Frontal cortex (tissue), 4 donors: ENCODE measurements at places on chromosomes 16 and 17. TPM values are rescaled to one million over a fixed set of nuclear protein-coding genes. Genes with fewer than 3 reads are reported as not detected.

Gene EXOC3L1
- 1.2 TPM for total RNA-seq

Gene AOC2
- total RNA-seq = 0.41 TPM

Gene PDP2
- total RNA-seq = 8.6 TPM

Gene CD300A
- 2.4 TPM for total RNA-seq

Gene ABAT
- total RNA-seq = 110 TPM

Gene USP36
- 18.8 TPM for total RNA-seq

Gene KRTAP4-3
- total RNA-seq = not detected

Gene KRTAP2-2
- not detected for total RNA-seq

Gene WNT9B
- not detected for total RNA-seq

Gene PHF12
- total RNA-seq = 30.6 TPM

DNA sequence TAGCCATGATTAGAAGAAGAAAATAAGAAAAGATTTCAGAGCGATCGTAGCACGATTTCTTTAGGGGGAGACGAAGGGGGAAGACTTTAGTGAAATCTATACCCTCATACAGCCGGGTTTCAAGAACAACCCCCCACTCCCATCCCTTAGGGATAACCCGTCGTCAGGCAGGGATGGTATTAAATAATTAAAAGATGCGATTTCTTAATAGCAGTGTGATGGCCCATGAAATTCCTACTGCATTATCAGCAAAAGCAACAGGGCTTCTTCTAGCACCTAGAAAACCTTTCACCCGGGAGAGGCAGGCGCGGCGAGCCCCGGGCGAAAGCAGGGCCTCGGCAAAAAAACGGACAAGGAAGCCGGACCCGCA is 1.4 kb downstream of the CDH11 start:
- DNase-seq = no peak

GRCh38 chr16:30416624-30417528 is 9.5 kb downstream of the ZNF771 start:
- DNase-seq = no peak

- DNase-seq = no peak
Measured at GRCh38 chr16:84526794-84527531, 22.5 kb upstream of the MEAK7 start.

DNA sequence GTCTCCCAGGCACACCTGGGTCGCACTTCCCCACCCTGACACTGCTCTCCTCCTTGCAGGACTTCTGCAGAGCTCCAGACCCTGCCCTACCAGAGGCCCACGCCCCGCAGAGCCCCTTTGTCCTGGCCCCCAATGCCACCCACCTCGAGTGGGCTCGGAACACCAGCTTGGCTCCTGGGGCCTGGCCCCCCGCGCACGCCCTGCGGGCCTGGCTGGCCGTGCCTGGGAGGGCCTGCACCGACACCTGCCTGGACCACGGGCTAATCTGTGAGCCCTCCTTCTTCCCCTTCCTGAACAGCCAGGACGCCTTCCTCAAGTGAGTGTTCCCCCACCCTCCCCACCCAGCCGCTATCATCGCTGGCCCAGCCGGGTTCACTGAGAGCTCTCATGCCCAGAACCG is 79.6 kb downstream of the MGAT5B start:
- no peak for DNase-seq

DNA sequence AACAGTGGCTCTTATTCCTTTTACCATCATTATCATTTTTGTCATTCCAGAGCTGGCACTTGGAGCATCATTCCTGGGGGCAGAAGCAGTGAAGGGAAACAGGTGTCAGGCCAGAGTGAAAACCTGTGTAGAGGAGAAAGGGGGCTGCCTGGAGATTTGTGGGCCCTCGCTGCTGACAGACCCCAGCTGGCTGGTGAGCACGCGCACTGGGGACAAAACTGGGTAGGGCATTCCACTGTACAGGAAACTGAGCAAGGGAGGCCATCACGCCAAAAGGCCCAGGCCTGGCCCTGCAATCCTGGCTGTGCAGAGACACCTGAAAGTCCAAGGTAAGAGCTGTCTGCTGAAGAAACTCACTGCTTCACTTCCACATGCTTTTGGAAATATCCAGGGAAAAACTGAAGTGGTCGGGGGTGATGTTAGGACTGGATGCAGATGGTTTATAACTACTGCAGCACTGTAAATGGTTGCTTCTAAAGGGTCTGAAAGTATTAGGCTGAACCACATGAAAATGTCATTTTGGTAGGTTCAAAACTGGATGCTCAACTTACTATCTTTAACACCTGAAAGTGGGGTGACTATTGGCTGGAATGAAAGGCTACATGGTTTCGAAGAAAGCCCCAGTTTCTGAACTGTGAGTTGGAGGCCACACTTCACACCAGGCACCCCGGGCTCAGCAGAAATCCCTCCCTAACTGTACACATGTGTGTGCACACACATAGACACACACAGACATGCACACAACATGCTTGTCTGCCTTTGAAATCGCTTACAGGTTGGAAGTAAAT is 225.0 kb downstream of the C16orf78 start:
- DNase-seq = no peak

DNA sequence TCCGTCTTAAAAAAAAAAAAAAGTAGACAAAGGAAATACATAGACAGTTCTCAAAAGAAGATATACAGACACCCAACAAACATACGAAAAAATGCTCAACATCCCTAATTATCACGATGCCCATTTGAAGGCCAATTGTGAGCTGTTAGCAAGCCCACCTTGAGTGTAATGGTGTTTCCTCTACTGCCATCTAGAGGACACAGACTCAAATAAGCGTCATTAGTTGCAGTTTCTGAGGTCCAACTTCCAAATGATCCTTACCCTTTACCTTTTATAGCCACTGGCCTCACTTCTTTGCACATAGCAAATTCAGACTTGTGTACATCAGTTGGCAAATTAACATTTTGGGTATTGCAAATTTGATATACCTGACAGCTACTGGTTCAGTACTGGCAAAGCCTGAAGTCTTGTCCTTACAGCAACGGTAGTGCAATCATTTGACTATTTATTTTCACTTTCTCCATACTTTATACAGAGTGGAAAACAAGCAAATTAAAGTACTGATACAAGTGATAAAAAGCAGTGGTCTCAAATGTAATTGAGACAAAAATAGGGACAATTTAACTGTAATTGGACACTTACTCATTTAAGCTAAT is 536.3 kb upstream of the EEF2KMT start:
- peak; percentile 29 for DNase-seq

- no peak for DNase-seq
Measured at GRCh38 chr16:11066261-11066870, 122.0 kb downstream of the CLEC16A start.

- no peak for DNase-seq
Measured at GRCh38 chr17:19390951-19391350, 4.0 kb upstream of the MFAP4 start.

GRCh38 chr17:76383546-76384221 is 725 bp upstream of the SPHK1 start:
- DNase-seq = peak; percentile 68

- DNase-seq = no peak
Measured at GRCh38 chr16:22623351-22623781, 112.7 kb downstream of the NPIPB5 start.
